ENCODE measurements at places on chromosomes 1 and 21.

GRCh38 chr1:217453816-217454215 lies 177.1 kb downstream of the GPATCH2 start:
- peaks cover 6% of the 10 kb centered on the region for H3K36me3 ChIP-seq
- no peak overlapping the region for H3K4me3 ChIP-seq
- no peak overlapping the region for H3K27ac ChIP-seq
- H3K27me3 ChIP-seq = no peaks in the 10 kb centered on the region

DNA sequence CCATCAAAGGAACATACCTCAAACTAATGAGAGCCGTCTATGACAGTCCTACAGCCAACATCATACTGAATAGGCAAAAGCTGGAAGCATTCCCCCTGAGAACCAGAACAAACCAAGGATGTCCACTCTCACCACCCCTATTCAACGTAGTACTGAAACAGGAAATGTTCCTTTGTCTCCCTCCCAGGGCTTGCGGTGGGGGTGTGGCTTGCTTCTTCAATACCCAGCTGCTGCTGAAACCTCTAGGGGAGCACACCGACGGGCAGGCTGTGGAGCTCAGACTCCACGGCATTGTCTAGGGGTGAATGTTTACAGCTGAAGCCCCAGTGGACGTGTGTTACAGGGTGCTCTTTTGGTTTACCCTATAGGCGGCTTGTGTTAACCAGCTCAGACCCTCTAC lies 30.5 kb upstream of the B3GALT2 start:
- H3K36me3 ChIP-seq = peaks cover 53% of the 10 kb centered on the region
- H3K4me3 ChIP-seq = no peak overlapping the region
- no peaks in the 10 kb centered on the region for H3K27me3 ChIP-seq
- DNase-seq = no peak
- no peak overlapping the region for H3K27ac ChIP-seq

DNA sequence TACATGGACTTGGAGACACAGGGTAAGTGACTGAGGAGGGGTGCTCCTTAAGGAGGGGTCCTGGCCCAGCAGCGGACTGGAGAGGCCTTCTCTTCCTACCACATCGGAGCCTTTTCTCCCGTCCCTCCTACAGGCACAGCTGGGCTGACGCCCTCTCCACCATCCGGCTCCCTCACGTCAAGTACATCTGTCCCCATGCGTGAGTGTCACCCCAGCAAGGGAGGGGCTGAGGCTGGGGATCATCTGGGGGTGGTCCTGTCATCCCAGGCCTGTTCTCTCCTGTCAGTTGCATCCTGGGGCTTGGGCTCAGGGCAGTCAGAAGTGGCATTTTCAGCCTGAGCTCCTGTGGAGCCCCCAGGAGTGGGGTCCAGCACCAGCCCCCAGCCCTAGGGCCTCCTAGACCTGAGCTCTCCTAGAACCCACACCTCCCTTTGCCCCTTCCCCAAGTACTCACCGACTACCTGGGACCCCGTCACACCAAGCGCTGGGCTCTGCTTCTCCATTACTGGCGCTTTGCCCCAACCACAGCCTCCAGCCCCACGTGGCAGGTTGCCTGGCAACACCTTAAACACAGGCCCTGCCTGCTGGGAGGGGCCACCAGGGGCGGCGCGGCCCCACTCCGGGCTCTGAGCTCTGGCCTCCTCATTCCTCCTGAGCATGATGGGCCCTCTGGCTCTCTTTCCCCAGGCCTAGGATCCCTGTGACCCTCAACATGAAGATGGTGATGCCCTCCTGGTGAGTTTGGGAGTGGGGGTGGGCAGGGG lies 2.3 kb downstream of the LYPLA2 start:
- H3K27ac ChIP-seq = no peak overlapping the region
- DNase-seq = no peak
- H3K4me1 ChIP-seq = peaks cover 32% of the 10 kb centered on the region

DNA sequence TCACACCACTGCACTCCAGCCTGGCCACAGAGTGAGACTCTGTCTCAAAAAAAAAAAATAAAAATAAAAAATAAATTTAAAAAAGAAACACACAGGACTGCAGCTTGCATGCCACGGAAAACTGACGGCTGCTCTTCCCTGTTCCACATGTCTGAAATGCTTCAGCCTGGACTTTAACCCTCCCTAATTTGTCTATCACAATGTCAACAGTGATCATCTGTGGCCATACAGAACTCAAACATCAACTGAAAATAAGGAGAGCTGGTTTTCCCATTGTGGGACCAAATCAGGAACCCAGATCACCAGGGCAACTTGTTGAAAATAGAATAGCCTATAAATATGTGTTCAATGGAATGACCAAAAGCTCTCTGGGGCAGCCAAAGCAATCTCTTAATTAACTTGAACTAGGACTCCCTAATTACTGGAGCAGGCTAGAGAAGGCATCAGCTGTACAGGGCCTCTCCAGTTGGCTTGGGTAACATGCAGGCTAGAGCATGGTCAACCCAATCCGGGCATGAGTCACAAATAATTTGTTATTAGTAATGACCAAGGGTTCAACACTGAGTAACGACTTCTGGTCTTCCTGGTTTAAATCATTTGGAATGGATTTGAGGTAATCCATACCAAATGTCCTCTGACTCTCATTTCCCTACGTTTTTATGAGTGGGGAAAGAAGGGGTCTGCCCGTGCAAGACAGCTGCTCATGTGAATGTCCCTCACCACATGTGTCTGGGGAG lies 62.7 kb upstream of the KAZN start:
- no peaks in the 10 kb centered on the region for H3K36me3 ChIP-seq
- H3K4me3 ChIP-seq = no peak overlapping the region
- H3K27me3 ChIP-seq = peaks cover 4% of the 10 kb centered on the region
- DNase-seq = no peak

DNA sequence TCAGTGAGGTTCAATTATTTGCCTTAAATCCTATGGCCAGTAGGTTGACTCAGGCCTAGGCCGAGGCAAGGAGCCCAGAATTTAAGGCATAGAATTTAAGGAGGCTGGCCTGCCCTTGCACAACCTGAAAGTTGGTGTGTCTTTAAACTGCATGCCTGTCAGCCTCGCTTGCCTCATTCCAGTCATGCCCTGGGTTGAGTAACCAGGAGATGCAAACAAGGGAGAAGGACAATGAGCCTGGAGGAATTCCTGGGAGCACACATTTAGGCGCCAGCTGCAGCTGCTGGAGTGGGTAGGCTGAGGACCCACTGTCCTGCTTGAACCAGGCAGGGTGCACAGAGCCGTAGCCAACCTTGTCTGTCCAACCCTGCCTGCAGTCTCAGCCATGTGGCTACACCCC lies 11.7 kb downstream of the CD2 start:
- H3K27me3 ChIP-seq = no peaks in the 10 kb centered on the region
- H3K36me3 ChIP-seq = no peaks in the 10 kb centered on the region
- DNase-seq = no peak
- no peak overlapping the region for H3K27ac ChIP-seq

All from tibial artery (tissue), 4 donors.